Activated CD4-positive, alpha-beta T cell treated with anti-CD3 and anti-CD28 coated beads, Interleukin-2, amount 10 ng/mL, durations not matched to agents 7 days and 5 days (primary cell): ENCODE measurements at places on chromosomes 6 and 20. TPM values are rescaled to one million over a fixed set of nuclear protein-coding genes. Genes with fewer than 3 reads are reported as not detected.

Gene RAET1E
- total RNA-seq = not detected

Gene C20orf202
- total RNA-seq = not detected

Gene REM1
- not detected for total RNA-seq

Gene ZSCAN12
- total RNA-seq = 8.3 TPM

Gene CAPN11
- 2.5 TPM for total RNA-seq

Gene TMEM74B
- not detected for total RNA-seq

Gene IL17A
- total RNA-seq = 0.82 TPM

Gene CCM2L
- total RNA-seq = not detected

Gene DSP
- total RNA-seq = 0.10 TPM

Gene SLC22A1
- total RNA-seq = 0.25 TPM

Gene SDCBP2
- 1.4 TPM for total RNA-seq

Gene CLPSL1
- total RNA-seq = not detected

Gene TMC2
- total RNA-seq = not detected

Gene FAM209B
- total RNA-seq = 1.9 TPM

Gene ZBP1
- 28.3 TPM for total RNA-seq

Gene ELOVL2
- not detected for total RNA-seq
